Stimulated activated CD4-positive, alpha-beta T cell treated with anti-CD3 and anti-CD28 coated beads, Interleukin-2, amount 100 ng/mL, for 48 hours (primary cell): ENCODE measurements at places on chromosomes 12 and 14.
A peak's percentile ranks its signal among the peaks of the same experiment; 100 is the strongest.

GRCh38 chr12:92568691-92569090 is 134.1 kb upstream of the PLEKHG7 start:
- DNase-seq: no peak

DNA sequence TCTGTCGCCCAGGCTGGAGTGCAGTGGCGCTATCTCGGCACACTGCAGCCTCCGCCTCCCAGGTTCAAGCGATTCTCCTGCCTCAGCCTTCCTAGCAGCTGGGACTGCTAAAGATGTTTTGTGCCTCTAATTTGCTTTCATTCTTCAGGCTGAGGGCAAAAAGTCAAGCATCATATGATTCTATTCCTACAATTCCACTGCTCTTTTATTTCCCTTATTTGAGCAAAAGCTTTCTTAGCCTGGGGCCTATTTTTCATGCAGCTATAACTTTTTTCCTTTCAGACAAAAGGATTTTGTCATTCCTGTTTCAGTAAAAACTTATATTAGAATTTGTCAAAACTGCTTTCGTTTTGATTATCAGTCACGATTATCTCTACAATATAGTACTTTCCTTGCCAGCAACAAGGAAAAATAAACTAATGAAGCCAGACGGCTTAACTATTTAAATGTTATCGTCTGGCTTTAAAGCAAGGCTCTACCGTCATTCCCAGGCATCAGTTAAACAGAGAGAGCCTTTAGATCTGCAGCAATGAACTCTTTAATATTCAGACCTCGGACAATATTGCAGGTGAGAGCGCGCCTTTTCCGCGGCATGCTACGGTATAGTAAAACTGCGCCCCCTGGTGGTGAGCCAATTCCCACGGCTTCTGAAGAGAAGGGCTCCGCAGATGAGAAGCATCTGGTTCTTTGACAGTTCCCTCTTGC is 1.4 kb upstream of the SLC2A13 start:
- peak; percentile 90 for DNase-seq

GRCh38 chr12:130394906-130395305 is 57.2 kb downstream of the PIWIL1 start:
- no peak for DNase-seq

- no peak for DNase-seq
These were observed 100.2 kb downstream of the PDZRN4 start for GRCh38 chr12:41288142-41288811.

GRCh38 chr14:101980700-101981099 is 16.3 kb downstream of the DYNC1H1 start:
- DNase-seq: no peak

- DNase-seq: no peak
These were observed 28.3 kb upstream of the DIO2 start for GRCh38 chr14:80239631-80240030.

GRCh38 chr14:97603201-97603600 is 806.0 kb downstream of the VRK1 start:
- no peak for DNase-seq

DNA sequence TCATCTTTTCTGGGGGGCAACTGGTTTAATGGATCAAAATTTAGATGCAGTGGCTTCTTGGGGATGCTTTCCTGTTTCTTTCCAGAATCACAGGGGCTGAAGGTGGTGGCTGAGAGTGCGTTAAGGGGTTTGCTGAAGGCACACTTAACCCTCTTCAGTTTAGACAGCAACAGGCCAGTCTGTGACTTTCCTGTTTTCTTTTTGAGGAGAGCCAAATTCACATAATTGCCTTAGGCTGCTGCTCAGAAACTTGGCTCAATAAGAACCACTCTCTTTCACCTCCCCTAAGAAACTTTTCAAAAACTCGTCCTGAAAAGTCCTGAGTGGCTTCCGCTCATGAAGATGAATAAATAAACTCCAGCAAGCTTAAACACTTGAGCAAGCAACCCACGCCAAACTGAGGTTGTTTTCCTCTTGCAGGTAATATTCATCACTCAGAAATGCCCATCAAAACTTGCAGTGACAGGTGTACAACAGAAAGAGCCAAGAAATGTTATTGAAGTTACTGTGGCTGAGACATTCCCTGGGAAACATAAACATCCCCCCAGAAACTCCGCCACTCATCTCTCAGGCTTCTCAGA is 510.4 kb downstream of the TMEM132D start:
- no peak for DNase-seq

DNA sequence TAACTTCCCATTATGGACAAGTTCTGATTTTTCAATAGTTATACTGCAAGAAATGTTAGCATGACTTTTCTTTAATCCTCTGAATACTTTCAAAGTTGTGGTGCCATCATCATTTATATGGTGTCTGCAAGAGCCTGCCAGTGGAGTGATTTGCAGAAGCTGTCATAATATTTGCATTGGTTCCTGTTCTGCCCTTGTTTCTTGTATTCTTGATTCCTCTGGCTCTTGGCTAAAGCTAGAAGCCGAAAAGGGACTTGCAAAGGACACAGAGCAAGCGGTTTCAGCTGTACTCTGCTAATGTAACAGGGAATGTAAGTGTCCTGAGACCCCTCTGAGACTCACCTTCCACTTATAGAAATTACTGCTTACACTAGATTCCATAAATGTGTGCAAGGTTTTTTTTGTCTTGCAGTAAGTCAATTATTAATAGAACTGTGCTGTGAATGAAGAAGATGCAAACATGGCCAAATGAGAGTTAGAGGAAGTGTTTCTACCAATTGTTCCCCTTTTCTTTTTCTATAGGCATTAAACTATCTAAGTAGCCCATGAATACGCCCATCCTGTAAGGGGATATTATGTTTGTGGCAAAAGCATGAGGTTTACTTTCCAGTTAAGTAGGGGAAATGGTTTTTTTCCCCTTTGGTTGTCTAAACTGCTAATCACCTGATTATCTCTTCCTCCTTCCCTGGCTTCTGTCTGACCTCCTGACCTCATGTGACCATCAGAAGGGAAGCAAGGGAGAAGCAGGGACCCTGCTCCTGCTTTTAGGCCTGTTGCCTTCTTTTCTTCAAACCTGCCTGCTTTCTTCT is 5.3 kb downstream of the DYRK4 start:
- no peak for DNase-seq

DNA sequence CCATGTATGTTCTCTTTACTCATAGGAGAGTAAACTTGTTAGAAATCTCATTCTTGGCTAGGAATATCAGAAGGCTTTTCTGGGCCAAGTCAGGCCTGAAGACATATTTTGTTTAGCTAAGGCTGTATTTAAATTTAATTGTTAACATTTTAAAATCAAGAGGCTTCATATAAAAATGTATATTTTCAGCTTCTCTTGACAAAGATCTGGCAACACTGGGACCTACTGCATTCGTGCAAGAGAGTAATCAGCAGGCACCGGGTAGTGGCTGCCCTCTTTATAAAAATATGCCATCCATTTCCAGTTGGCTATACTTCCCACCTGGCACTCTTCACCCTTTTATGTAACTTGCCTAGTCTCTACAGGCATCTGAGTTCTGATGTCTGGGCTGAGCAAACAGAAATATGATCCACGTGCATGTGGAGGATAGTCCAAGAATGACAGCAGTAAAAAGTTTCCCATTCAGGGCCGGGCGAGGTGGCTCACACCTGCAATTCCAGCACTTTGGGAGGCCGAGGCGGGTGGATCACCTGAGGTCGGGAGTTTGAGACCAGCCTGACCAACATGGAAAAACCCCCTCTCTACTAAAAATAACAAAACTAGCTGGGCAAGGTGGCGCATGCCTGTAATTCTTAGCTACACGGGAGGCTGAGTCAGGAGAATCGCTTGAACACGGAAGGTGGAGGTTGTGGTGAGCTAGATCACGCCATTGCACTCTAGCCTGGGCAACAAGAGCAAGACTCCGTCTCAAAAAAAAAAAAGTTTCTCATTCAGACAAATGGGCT is 2.0 kb upstream of the SOS2 start:
- DNase-seq: peak; percentile 9

- DNase-seq: no peak
These were observed 74.4 kb downstream of the SLC24A4 start for GRCh38 chr14:92397150-92397952.

- DNase-seq: no peak
These were observed 60.4 kb downstream of the FOS start for GRCh38 chr14:75339059-75339458.

DNA sequence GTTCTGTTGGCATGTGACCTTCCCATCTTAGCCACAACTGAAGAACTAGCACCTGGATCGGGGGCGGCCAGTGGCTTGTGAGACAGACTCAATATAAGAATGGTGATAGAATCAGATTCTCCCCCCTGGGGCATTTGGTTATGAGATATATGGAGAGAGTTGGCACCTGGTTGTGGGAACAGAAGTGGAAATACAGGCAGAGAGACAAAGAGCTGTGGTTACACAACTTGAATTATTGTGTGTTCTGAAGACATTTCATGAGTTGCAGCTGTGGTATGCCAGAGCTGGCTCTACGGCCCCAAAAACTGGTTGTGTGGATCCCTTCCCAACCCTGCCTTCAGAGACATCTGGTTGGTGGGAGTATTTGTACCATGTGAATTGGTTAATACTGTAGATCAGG is 2.9 kb upstream of the MSRB3 start:
- DNase-seq: no peak

DNA sequence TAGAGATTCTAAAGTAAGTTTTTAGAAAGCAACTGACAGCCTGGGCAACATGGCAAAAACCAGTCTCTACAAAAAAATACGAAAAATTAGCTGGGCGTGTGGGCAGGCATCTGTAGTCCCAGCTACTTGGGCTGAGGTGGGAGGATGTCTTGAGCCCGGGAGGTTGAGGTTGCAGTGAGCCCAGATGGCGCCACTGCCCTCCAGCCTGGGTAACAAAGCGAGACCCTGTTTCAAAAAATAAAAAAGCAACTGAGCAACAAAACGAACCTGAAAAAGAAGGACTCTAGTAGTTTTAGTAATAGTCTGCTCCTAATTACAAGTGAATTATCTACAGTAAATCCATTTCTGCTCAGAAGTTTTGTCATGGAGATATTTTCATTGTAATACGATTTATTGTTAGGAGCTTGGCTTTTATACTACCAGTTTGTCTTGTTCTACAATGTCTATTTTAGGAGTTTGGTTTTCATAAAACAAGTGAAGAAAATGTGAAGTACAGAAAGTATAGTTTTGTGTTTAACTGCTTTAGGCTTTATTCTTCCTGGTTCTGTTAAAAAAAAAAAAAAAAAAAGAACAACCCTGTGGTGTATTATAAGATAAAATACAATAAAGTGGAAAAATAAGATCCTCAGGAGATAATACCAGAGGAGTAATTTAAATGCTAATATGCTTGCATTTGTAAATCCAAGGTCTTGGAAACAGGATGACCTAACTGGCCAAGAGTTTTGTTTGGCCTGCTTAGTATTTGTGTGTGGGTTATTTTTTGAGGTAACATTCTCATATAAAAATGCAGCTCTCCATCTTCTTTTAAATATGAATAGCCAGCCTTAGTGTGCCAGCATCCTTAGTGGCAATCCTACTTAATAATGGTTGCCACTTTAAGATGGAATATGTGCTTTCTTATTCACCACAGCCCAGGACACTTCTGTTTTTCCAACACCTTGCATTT is 2.8 kb downstream of the TMX1 start:
- DNase-seq: no peak
